ENCODE measurements at places on chromosomes 6 and 20.

DNA sequence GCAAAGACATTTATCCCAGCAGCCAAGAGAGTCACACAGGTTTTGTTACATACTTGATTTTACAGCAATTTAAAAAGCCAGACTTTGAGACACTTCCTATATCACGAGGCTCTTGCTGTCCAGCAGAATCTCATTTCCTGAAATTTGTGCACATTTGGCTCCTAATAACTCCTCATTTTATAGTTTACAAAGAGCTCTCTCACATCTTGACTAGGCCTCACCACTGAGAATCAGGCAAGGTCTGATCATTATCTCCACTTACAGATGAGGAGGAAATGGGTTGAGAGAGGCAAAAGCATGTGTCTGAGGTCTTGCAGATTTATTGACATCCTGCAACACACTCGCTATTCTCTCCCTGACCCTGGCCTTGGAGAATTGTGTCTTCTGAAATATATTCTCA lies 426.8 kb downstream of the MAFB start:
- DNase-seq: no peak

DNA sequence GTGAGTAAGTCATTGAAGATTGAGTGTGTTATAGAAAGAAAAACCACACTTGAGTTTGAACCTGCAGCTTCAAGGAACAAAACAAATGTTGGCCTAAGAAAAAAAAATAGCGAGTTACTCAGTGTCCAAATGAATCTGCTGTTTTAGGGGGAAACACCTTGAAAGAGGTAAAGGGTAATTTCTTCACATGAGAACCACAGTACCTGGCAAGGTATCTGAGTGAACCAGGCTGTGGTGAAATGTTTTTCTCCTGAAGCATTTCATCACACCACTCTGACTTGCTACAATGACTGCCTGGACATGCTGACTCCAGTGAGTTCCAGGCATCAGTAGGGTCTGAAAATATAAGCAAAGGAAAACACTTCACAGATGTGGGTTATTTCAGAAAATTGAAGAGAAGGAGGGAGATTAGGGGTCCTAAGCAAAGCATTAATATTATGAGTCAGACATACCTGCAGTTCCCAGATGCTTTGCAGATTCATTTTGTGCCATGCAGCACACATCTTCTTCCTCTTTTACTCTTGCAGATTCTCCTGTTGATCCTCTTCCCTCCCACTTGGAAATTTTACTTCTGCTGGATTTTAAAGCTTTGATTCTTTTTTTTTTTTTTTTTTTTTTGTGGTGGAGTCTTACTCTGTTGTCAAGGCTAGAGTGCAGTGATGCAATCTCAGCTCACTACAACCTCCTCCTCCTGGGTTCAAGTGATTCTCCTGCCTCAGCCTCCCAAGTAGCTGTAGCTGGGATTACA lies 206.2 kb upstream of the SGK1 start:
- no peak for DNase-seq

DNA sequence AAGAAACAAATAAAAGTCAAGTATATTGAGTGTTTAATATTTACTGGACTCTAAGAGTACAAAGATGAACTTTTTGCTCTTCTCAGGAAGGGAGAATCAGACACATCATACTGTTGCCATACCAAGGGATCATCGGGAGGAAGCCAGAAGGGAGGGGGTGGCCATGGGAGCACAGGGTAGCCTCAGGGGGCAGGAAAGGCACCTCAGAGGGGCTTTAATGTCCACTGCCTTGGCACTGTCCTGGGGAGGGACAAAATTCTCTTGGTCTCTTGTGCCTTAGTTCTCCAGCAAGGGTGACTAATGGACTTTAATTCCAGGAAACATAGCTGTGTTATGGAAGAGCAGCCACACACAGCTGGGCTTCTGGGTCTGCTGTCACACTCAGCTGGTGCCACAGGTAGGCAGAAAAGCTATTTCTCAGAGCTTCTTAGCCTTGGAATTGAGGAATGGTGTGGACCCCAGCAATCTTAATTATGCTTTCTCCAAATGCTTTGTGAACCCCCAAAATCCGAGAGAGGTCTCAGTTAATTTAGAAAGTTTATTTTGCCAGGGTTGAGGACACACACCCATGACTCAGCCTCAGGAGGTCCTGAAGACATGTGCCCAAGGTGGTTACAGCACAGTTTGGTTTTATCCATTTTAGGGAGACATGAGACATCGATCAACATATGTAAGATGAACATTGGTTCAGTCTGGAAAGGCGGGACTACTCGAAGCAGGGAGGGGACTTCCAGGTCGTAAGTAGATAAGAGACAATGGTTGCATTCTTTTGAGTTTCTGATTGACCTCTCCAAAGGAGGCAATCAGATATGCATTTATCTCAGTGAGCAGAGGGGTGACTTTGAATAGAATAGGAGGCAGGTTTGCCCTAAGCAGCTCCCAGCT lies 53.2 kb downstream of the MRAP2 start:
- no peak for DNase-seq

DNA sequence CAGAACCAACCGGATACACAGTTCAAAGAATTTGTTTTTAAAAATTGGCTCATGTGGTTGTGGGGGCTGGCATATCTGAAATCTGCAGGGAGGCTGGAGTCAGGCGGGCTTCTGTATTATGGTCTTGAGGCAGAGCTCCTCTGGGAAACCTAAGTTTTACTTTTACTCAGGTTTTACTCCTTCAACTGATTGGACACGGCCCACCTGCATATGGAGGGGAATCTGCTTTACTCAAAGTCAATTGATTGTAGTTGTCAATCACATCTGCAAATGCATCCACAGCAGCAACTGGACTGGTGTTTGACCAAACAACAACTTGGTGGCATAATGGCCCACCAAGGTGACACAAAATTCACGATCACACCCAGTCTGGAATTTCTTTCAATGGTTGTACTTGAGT lies 103.4 kb downstream of the ERMARD start:
- DNase-seq: no peak

DNA sequence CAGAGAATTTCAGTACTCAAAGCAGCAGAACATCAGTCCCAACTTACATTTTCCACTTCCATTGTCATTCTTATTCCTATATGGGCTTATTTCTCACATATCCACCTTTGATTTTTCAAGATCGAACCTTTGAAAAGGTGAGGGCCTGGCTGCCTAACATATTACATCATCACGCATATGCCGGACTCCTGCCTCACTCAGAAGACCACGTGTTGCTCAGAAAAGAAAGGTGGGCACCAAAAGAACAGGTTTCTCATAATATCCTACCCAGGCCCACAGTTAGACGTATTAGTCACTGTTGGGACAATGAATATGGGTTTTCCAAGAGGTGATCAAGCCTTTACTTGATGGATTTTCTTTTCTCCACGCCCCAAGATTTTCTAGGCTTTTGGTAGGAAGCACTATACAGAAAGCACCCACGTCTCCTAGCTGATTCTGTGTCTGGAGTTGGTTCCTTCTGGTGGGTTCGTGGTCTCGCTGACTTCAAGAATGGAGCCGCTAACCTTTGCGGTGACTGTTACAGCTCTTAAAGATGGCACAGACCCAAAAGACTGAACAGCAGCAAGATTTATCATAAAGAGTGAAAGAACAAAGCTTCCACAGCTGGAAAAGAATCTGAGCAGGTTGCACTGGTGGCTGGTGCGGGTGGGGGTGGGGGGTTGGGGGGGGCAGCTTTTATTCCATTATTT lies 168.9 kb downstream of the ATXN1 start:
- no peak for DNase-seq

DNA sequence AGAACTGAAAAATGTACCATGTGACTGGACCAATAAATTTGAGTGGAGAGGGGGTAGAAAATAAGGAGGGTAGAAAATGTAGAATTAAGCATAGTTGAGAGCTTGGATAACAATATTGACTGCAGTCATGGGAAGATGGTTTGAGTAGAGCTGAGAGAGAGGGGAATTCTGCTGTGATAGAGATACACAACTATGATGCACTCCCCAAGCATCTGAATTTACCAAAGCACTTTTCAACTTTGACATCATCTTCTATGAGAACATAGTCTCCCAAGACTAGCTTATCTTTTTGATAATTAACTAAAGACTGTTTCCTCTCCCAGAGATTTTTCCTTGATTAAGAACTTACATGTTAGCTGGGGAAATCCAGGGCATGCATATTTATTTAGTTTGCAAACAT lies 103.1 kb downstream of the TNFRSF21 start:
- no peak for DNase-seq

DNA sequence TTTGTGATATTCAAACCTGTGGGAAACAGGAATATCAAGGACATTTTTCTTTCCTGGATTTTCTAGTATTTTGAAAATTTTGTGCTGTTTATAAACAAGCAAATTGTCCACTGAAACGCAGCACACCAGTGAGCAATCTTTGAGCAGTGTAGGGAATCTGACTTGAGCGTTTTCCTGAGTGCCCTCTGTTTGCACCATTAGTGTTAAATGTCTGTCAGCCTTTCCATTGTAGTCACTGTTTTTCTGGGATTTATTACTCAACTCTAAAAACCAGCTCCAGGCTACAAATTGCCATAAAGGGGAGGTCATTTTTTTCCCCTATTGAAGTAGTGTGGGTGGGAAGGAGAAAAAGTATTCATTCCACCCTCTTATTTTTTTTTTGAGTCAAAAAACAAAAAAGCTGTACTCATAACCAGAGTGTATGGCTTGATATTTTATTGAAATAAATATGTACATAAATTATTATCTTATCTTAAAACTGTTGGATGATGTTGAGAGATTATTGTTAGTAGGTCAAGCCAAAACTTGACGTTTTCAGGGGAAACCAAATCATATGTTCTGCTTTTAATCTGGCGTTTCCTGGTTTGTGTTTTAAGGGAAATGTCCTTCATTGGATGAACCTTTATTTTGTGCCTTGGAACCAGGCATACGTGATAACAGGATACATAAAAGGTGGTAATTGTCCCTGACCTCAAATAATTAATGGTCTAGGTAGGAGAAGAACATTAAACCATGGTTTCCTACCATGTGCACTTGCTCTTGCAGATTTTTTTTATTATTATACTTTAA lies 51.8 kb downstream of the TSHZ2 start:
- DNase-seq: no peak

GRCh38 chr6:89888138-89888514 lies 6.1 kb upstream of the GJA10 start:
- no peak for DNase-seq

All from CD4-positive, alpha-beta T cell treated with Interleukin-21 for 1 hour (primary cell).